ENCODE measurements at places on chromosomes 4 and X.

DNA sequence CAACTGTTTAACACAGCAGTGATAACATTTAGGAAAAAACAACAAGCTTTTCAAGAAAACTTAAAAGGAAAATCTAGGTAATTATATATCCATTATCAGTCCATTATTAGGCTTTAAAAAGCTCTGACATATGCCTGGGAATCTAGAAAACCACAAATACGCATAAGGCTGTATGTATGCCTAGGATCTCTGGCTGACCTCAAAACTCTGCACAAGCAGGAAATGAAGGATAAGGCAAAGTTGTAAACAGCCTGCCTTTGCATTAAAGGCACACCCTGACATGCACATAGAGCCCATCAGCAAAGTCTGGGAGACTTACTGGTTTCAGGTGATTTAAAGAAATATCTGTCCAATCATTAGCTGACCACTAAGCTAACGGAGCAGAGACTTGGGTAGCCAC, 14.0 kb downstream of the TIMP1 start:
- no peak for DNase-seq

- DNase-seq: no peak
Measured at GRCh38 chr4:113769744-113770143, 8.2 kb upstream of the CAMK2D start.

DNA sequence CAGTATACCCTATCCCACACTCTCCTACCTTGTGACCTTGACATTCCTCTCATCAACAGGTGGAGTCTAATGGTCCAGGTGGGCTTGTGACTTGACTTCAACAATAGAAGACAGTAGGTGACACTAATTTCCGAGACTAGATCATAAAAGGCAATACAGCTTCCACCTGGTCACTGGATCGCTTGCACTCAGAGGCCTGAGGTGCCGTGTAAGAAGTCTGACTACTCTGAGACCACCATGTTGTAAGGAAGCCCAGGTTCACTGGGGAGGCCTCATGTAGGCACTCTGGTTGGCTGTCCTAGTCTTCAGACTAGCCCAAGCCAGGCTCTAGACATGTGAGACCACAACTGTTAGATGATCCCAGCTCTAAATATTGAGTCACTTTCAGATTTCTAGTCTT, 370.4 kb downstream of the MID1IP1 start:
- no peak for DNase-seq

GRCh38 chrX:49237060-49237459, 1.8 kb downstream of the CCDC22 start:
- DNase-seq: no peak

DNA sequence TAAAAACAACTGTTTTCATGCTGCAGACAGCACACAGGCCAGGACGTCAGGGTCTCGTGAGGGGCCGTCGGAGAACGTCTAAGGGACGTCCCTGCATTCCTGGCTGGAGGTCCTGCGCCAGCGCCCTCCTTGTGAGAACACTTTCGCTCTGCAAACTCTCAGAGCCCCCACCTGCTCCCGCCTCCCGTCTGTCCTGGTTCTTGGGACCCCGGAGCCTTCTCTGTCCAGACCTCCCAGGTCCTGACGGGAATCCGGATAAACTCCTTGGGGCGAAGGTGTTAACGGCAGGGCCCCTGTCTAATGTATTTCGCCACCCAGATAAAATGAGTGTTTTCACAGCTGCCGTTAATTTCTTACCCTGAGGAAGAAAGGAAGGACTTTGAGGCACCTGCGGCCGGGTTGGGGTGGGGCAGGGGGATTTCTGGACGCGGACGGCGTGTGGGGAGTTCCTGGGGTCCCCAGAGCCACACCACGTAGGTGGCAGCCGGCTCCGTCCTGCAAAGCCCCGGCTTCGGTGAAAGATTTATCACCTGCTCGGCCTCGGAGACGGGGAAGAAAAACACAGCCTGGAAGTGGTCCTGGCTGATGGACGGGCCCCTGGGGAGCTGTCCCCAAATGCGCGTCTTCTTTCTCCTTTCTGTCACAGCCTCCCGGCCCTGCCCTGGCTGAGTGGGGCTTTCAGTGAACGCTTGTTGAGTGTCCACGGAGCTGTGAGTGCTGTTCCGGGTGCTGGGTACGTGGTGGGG, 35.1 kb upstream of the PPP2R3B start:
- no peak for DNase-seq

DNA sequence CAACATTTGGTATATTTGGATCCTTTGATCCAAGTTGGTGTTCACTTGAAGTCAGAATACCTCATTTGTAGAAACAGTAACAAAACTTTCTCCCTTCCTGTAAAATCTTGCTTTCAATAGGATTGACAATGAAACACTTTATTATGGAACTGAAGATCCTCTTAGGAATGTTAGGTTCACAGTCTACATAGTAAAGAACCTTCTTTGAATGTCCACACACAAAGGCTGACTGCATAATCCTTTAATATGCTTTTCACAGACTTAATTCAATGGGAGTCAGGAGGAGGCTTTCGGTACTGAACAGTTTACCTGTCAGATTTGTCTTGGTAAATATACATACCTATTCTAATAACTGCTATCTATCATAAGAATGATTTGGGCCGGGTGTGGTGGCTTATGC, 188.5 kb downstream of the SPRY1 start:
- no peak for DNase-seq
